ENCODE measurements at places on chromosomes 7 and 10. TPM values are rescaled to one million over a fixed set of nuclear protein-coding genes. Genes with fewer than 3 reads are reported as not detected.
A peak's percentile ranks its signal among the peaks of the same experiment; 100 is the strongest.

DNA sequence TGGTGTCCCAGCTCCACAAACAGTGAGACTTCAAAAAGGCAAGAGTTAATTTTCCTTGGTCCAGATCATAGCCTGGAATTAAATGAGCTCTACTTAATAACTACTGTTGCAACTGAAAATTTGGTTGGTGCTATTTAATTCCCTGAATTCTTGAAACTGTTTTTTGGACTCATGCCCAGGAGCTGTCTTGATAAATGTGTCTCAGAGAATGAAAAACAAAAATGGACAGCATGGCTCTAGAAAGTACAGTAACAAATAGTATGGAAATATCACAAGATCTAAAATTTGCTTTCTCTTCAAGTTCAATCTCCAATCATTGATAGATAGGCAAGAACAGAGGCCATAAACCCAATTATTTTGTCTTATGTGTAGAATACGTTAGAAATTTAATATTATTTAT, 42.5 kb downstream of the CCDC71L start:
- no peak for ATAC-seq

DNA sequence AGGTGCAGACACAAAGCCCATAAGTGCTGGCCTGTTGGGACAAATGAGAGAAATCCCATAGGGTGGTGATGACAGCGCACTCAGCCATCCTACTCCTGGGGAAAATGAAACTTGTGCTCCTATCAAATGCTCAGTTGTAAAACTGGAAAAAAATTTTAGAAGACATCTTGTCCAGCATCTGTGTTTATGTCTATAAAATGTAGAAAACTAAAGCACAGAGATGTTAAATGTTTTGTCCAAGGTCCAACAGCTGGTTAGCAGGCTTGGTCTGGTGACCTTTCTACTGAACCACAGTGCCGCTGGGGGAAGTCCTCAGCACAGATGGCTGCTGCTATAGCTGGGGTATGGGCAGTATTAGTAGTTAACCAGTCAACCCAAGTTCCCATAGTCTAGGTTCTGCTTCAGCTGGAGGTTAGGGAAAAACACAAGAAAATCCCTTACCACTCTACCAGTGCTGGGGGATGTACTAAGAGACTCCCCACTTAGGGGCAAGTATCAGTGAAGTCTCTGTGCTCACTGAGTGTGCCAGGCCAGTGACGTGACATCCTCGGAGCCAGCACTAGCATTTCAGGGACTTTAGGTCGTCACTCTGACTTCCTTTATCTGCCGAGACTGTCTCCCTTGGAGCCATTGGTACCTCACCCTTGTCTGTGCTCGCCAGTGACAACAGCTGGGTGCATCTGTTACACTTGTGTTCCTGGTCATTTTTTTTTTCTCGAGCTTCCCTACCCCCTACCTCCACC, 1.9 kb downstream of the TSPAN33 start:
- ATAC-seq, result no peak

DNA sequence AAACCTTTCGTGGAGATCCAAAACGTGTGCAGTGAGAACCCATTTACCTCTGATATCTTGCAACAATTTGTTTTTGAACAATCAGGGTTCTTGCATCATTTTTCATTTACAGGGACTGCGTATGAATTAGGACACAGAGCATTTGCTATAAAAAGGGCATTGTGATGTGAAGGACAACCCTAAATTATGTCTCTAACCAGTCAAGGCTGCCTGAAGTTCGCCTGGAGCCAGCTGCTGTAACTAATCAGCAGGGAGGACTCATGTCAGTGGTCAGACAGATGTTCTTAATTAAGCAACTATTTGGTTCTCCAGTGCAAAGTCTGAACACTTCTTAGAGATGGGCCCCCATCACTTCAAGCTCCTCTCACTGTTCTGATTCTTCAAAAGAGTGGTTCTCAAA, 674.8 kb downstream of the KCNMA1 start:
- no peak for ATAC-seq

DNA sequence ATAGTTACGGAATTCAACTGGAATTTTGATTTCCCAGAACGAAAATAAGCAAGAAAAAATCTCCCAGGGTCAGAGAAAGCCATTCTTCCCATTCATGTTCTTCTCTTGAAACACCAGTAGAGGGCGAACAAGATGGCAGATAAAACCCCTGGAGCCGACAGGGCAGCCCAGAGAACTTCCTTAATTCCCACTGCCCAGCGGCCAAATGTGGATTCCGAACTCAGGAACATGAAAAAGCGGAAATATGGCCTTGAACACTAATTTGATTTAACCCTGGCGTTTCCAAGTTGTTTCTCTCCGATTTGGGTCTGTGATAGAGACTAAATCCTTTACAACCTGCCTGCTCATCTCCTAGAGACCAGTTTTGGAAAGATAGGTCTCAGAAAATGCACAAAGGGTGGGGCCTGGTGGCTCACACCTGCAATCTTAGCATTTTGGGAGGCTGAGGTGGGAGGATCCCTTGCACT, 100.7 kb upstream of the WAC start:
- ATAC-seq, result peak; percentile 69

DNA sequence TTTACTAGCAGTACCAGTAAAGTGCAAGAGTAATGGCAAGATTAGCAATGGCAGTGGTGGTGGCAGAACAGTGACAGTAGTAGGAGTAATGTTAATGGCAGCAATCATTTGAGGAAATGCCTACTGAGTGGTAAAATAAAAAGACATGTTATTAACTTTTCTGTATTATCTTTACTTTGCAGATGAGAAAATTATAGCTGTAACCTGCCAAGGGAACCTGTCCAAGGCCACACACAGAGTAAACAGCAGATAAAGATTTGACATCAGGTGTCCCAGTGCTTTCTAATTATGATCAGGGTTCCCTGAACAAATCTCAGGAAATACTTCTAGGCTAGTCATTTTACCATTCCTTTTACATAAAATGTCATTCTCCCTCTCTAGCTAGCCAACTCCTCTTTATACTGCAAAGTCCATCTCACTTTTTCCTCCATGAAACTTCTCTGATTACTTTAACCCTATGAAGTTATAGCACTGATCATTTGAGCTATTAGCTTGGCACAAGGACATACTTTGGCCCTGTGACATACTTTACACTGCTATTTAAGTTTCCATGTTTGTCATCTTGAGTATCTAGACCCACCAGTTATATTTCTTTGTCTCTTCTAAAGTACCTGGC, 219.1 kb downstream of the TAX1BP1 start:
- ATAC-seq, result no peak

GRCh38 chr7:140899883-140900282, 24.8 kb downstream of the BRAF start:
- ATAC-seq, result no peak

- no peak for ATAC-seq
These were observed 82.3 kb downstream of the ZNF503 start for GRCh38 chr10:75319274-75319673.

DNA sequence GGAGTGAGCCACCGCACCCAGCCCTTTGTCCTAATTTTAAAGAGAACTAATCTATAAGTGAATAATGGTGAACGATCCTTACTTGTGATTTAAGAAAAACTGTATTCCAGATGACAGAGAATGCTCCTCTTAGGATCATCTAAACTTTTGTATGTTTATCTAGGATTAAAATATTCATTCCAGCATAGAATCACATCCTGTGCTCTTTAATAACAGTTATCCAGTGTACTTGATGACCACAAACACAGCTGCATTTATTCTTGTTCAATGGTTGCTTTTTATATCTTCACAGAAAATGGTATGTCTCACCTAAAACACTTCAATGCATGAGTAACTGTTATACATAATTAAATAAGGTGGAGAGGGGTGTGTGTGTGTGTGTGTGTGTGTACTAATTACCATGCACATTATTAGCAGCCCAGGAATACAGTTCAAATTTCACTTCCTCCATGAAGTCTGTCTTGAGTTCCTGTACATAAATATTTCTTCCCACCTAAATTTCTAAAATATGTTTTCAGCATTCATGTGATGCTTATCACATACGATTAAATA, 38.5 kb upstream of the SEMA3C start:
- ATAC-seq, result no peak

DNA sequence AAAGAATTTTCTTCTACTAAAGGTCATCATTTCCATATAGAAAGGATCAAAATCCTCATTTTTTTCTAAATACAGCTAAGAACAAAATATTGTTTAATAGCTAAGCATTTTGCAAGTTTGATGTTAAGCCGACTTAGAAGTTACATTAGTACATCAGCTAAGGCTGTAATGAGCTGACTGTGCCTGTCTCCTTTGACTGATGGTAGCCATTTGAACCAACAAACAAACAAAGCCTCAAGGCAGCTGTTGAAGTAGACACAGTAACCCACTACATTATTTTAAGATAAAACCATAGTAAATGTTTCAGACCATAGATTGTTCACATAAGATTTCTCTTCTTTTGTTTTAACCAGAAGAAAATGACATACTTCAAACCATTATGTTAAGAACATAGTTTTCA, 210.9 kb upstream of the VSTM2A start:
- no peak for ATAC-seq

DNA sequence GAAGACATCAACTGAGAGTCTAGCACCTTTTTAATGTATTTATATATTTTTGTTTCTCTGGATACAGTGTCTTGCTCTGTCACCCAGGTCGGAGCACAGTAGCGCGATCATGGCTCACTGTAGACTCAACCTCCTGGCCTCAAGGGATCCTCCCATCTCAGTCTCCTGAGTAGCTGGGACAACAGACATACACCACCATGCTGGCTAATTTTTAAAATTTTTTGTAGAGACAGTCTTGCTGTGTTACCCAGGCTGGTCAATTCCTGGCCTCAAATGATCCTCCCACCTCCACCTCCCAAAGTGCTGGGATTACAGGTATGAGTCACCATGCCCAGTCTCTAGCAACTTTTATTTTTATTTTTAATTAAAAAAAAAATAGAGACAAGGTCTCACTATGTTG, 51.4 kb upstream of the ANLN start:
- no peak for ATAC-seq

DNA sequence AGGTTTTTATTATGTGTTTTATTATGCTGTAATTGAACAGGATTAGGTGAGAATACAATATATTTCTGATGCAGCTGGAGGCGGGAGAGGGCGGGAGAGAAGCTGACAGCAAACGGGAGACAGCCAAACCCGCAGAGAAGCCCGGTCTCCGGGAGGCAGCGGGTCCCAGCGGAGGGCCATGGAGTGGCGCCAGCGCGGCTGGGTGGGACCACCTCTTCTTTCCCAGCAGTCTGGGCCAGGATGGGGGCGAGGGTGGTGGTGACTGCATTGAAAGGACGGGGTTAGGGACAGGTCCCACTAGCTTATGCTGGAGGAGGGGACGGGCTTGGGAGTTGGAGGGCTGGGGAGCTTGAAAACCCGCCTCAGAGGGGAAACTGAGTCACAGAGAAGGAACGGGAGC, 14.5 kb upstream of the KAZALD1 start:
- no peak for ATAC-seq

DNA sequence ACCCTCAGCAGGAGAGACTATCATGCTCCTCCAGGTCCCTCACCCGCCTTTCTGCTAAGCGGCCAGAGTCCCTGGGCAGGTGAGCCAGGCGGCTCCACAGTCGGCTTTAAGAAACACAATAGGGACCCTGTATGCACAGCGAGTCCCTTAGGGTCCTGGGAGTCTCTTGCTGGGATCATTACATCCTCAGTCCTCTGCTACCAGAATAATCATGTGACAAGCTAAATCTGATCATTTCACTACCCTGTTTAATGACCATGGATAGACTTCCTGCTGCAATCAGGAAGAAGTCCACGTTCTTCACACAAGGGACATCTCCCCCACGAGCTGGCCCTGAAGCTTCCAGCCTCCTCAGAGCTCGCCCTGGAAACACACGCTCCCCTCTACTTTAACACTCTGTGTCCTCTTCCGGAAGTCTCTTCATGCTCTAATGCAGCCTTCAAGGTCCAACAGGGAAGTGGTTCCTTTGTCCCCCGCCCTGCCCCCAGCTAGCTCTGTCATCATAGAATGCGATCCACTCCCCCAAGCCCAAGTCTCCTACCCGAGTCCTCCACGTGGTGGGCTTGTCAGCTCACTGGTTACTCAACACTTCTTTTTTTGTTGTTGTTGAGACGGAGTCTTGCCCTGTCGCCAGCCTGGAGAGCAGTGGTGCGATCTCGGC, 101.5 kb downstream of the RNF216 start:
- peak; percentile 34 for ATAC-seq

GPAM gene
- 3.8 TPM for total RNA-seq

GRCh38 chr7:131219312-131220041, 108.2 kb upstream of the MKLN1 start:
- peak; percentile 48 for ATAC-seq

DNA sequence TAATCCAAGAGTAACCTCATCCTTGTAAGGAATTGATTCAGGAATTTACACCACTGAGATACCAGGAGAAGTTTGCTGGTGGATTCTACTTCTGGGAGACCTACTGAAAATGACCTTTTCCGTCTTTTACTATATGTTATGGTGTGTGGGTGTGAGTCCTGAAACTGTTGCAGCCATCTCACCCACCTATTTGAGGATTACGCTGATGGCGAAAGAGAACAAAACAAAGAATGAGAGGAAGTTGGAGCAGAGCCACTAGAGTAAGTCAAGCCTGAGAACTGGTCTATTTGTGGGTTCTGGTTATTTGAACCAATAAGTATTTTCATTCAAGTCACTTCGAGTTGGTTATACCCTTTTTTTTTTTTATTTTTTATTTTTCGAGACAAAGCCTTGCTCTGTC, 12.7 kb upstream of the ABCC2 start:
- ATAC-seq, result no peak

DNA sequence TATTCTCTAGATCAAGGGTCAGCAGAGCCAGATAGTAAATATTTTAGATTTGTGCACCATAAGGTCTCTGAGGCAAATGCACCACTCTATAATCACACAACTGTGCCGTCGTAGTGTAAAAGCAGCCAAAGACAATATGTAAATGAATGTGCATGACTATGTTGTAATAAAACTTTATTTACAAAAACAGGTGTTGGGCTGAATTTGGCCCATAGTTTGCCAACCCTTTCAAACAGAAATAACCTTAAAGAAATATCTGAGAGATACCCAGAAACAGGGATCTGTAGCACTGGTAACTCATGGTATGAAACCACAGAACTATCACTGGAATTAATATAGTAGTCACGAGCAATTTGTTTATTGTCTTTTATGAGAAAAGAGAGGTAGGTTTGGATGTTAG, 86.0 kb downstream of the ARID5B start:
- ATAC-seq, result no peak

ERVW-1 gene
- total RNA-seq, result not detected

DNA sequence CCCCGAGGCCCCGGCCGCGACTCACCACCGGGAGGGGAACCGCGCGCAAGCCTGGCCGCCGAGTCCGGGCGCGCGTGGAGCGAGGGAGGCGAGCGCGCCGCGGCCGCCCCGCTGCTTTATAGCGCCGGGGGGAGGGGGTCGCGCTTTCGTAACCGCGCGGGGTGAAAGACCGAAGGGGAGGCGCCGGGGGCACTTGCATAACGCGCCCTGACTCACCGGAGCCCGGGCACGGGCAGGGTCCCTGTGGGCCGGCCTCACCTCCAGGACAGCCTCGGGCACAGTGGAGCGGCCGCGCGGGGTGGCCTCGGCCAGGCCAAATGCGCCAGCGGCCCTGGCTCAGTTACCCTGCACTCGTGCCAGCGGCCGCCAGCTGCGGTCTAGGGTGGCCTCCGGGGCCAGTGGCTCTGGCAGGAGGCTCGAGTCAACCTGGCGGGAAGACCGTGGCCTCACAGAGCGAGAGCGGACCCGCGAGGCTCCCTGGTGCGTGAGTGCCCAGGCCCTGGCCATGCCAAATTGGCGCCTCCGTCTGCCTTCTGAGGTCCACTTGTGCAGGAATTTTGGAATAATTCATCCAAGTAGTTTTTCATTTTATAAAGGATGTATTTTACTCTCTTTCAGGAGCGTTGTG, at the start of gene RBP4:
Gene RBP4, minus strand, starts transcription at position 90 of the 628 bp plus-strand sequence. CDS start 207 bp downstream, outside the sequence.
- peak; percentile 33 for ATAC-seq

VTI1A gene
- 28.0 TPM for total RNA-seq

- peak; percentile 69 for ATAC-seq
These were observed 23.0 kb upstream of the EGFR start for GRCh38 chr7:54995610-54996363.

Data from esophagus mucosa (tissue), 1 donor.